ENCODE measurements at places on chromosomes 3 and 15.

GRCh38 chr15:26295336-26296085, 432.4 kb upstream of the ATP10A start:
- no peak for DNase-seq

DNA sequence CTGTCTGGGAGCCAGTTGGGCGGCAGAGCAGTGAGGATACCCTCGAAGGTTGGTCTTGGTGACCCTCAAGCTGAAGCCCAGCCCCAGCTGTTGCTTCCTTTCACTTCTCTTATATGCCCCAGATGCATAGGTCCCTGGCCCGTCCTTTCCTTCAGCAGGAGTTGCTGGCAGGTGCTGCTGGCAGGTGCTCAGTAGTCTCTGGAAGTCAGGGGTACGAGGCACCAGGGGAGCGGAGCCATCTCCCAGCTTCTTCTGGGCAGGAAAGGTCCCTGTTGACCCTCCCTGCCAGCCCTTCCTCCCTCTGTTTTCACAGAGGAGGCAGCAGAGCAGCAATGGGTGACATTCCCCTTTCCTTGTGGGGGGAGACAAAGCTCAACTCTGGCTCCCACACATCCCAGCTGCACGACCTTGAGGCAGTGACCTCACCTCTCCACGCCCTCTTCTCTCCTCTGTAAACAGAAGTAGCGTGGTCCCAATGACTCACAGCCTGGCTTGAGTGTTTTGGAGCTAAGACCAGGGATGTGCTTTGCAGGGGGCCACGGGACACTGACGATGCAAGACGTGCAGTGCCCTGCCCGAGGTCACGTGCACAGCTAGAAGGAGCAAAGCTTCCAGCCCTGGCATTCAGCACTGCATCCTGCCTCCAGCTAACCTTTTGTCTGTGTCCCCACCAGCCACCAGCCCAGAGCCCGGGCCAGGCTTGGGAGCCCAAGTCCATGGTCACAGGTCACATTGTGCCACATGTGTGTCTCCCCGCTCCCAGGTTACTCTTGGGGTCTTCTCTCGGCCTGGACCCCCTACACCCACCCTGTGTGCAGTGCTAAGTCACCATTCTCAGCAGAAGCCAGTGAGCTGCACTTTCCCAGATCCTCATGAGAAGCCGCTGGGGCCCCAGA, 49.7 kb downstream of the SLC6A6 start:
- no peak for DNase-seq

- DNase-seq: peak; percentile 48
Observed at GRCh38 chr15:69729167-69729748, 276.6 kb downstream of the RPLP1 start.

- DNase-seq: no peak
Observed at GRCh38 chr15:50751394-50751793, 14.1 kb downstream of the SPPL2A start.

- DNase-seq: peak; percentile 22
Observed at GRCh38 chr3:195405651-195406050, 37.2 kb downstream of the ACAP2 start.

All from CD14-positive monocyte (primary cell).